ENCODE measurements at places on chromosomes 6 and 20. TPM values are rescaled to one million over a fixed set of nuclear protein-coding genes. Genes with fewer than 3 reads are reported as not detected.

ADGRF4 gene
- 0.80 TPM for total RNA-seq

SFTA2 gene
- not detected for total RNA-seq

KIF25 gene
- total RNA-seq: not detected

LIN28B gene
- total RNA-seq: not detected

TSHZ2 gene
- 57.8 TPM for total RNA-seq

DEFB118 gene
- total RNA-seq: not detected

RBM38 gene
- total RNA-seq: 15.5 TPM

TXLNB gene
- 0.54 TPM for total RNA-seq

CAGE1 gene
- total RNA-seq: not detected

SYNDIG1 gene
- 0.76 TPM for total RNA-seq

SLC35D3 gene
- total RNA-seq: 0.47 TPM

MUC21 gene
- not detected for total RNA-seq

NANP gene
- 3.2 TPM for total RNA-seq

GJA10 gene
- total RNA-seq: not detected

PREP gene
- total RNA-seq: 69.6 TPM

MYT1 gene
- not detected for total RNA-seq

XRN2 gene
- 27.3 TPM for total RNA-seq

MAPK13 gene
- total RNA-seq: 66.0 TPM

PRDM13 gene
- total RNA-seq: not detected

SRMS gene
- not detected for total RNA-seq

SEL1L2 gene
- not detected for total RNA-seq

CFAP206 gene
- total RNA-seq: not detected

HLA-DOA gene
- total RNA-seq: 0.95 TPM

RRP36 gene
- 39.2 TPM for total RNA-seq
